H1 (cell line): ENCODE measurements at places on chromosomes 2 and 18.

DNA sequence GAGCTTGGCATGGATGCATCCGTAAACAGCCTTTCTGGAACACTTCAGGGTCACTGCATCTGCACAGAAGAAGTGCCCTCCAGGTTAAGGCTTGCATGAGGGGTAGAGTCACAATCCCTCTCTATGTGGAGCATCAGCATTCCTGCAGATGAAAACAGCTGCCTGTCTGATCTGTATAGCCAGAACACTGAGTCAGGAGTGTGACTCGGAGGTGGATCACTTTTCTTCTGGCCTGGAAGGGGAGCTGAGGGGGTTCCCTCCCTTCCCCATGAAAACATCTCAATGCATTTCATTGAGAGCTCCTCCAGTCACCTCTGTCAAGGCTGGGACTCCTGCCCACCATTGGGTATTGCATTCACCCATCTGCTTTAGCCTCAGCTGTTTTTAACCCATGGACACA lies 72.5 kb upstream of the SERPINE2 start:
- no peak for DNase-seq

DNA sequence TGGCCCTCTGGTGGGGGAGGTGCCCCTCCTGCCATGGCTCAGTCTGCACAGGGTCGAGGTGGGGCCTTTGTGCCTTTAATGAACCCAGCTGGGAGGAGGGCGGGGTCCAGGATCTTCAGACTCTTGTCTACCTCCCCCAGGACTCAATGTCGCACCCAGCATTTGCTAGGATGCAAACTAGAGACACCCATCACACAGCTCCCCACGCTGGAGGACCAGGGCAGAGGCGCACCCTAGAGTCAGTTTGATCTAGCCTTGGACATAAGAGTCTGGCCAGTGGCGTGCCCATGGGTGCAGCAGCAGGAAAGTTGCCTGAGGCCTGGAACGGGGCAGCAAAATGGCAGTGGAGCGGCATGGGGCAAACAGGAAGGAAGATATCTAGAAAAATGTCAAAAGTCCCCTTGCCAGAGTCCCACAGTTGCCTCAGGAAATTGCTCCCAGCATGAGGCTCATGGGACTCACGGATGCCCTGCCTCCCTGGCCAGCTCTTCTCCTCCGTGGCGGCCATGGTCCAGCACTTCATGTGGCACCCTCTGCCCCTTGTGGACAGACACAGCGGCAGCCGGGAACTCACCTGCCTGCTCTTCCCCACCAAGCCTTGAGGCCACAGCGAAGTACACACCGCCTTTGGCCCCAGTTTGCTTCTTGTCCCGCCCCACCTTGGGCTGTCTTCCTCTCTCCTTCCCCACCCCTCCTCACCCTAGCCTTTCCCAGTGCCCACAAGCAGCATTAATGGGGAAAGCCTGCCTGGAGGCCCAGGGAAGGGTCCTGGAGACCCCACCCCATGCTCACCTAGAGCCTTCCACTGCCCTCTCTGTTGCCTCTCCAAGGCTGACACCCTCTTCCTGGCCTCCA lies 17.7 kb downstream of the SH2D6 start:
- no peak for DNase-seq

DNA sequence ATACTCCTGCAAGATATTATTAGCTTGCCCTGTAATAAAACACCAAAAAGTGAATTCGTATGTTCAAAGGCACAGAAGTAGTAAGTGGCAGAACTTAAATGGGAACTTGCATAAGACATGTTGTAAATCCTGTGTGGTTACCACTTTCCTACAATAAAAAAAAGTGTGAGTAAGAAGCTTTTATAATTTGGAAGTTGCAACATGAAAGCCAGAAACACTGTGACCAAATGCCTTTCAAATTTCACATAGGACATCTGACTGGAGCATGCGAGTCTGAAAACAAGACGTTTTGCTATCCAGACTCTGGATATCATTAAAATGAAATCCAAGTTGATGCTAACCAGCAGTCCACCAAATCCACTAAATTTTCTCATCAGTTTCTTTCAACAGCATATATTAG lies 886.2 kb upstream of the NRXN1 start:
- DNase-seq = no peak

- no peak for DNase-seq
Measured at GRCh38 chr2:205930209-205930608, 155.8 kb downstream of the INO80D start.

DNA sequence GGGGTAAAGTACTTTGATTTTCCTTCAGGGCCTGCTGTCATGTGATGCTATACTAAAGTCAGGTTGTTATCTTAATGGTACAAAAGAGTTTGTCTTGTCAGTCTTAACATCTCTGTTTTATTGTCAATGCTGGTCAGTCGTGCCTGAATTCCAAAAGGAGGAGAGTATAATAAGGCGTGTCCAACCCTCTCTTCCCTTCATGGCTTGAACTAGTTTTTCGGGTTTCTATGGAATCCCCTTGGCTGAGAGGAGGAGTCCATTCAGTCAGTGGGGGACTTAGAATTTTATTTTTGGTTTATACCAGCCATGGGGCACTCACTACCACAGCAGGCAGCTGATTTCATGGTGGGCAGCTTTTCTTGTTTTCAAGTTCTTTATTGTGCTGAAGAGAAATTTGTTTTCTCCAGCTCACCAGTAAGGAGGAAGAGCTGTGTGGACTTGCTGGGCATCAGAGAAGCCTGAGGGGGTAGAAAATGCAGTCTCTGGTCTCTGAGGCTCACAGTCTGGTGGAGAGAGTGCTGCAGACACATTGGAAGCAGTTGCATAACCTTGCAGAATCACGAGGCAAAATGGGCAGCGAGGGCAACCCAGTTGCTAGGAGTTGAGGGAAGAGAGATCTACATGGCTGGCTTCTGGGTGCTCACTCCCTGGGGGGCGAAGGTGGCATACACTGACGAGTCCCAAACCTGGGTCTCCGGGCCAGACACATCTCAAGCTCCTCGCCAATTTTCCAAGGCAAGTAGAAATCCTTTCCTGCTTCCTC lies 193.1 kb downstream of the ZBTB7C start:
- DNase-seq = no peak

GRCh38 chr2:191032588-191033429 lies 18.8 kb upstream of the STAT1 start:
- no peak for DNase-seq
